Activated CD4-positive, alpha-beta T cell treated with anti-CD3 and anti-CD28 coated beads, Interleukin-2, amount 50 U/mL, for 1 hour (primary cell): ENCODE measurements at places on chromosomes 2 and 18.

- DNase-seq, result no peak
Observed at GRCh38 chr2:186968277-186968676, 119.3 kb upstream of the ZSWIM2 start.

DNA sequence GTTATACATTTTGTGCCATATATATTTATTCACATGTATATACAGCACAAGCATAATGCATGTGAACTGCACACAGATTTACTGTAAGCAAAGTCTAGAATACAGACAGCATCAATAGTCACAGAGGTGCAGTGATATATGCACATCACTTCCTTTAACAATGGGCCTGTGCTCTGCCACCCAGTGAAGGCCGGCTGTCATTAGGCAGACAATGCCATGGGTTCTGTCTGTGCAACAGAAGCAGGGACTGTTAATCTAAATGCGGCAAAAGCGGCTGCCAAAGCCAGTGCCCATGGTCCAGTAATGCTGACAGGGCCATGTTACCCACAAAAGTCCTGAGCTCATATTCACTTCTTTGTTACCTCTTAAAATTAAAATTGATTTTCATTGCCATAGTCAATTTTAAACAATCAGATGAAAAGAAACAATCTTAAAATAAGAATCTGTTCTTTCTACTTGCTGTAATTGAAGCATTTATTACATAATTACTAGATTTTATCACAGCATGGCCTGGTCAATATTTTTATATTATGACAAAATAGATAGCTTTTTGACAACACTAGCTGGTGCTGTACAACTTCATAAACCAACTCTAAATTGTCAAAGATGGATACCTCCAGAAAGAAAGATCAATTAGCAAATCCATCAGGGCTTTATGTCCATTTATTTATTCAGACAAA lies 232.0 kb downstream of the STK39 start:
- DNase-seq, result no peak

DNA sequence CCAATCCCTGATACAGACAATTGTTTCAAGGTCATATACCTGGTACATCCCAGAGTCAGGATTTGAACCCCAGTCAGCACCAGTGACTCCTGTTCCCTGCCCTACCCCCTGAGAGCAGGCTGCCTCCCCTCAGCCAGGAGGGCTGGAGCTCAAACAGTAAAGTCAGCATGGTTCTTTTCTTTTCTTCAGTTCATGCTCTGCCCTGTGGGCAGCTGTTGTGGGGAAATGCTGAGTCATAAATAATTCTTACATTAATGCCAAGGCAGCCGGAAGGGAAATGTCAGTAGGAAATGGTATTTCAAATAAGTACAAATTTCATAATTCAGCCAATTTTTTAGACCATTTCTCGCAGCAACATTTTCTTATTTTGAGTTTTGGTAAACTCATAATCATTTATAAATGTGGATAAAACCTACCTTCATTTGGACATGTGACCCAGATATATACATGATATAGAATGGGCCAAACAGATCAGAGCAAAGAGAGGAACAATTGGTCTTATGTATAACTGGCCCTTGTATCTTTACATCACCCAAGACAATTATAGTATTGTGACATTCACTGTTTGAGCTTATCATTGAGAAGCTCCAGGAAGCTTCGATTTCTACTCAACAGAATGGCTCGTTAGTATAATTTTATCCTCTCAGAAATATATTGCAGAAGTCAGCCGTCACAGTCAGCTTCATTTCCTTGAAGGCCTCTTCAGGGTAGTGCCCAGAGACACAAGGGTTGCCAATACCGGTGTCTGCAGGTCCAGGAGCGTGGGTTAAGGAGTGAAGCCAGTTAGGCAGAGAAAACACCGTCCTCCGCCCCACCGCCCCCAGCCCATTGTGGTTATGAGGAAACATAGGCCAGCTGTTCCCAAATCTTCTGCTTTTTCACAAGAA lies 28.0 kb upstream of the SCYGR1 start:
- DNase-seq, result no peak

GRCh38 chr2:20582600-20583221 lies 68.2 kb downstream of the HS1BP3 start:
- DNase-seq, result no peak

GRCh38 chr2:159449504-159450124 lies 163.1 kb upstream of the WDSUB1 start:
- DNase-seq, result no peak

- DNase-seq, result no peak
Observed at GRCh38 chr2:205358351-205358815, 323.9 kb upstream of the NRP2 start.

DNA sequence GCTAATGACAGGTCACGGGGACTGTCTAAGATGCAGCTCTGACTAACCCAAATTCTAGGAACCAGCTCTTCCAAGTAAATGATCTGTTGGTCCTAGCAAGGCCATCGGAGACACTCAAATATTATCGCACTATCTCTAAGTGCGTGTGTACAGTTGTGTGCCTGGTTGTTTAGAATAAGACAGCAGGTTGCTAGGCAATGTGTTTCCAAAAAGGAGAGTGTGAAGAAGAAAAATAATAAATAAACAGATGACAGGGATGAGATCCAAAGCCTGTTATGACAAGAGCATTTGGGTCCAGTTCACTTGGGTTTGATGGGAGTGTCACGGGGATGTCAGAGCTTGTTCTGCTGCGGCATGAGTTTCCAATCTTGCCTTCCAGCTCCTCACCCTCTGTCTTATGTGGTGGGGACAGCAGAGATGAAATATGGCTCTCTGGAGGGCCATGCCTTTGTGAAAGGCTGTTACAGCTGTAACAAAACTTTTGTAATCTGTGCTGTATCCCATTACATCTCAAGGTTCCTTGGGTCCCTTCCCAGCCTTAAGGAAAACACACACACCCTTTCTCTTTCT lies 127.5 kb upstream of the TNP1 start:
- DNase-seq, result no peak

- DNase-seq, result no peak
Observed at GRCh38 chr2:138059487-138060300, 95.4 kb downstream of the HNMT start.

- DNase-seq, result no peak
Observed at GRCh38 chr18:78108554-78108953, 858.9 kb downstream of the GALR1 start.

GRCh38 chr2:224069172-224069571 lies 30.1 kb upstream of the SERPINE2 start:
- no peak for DNase-seq

DNA sequence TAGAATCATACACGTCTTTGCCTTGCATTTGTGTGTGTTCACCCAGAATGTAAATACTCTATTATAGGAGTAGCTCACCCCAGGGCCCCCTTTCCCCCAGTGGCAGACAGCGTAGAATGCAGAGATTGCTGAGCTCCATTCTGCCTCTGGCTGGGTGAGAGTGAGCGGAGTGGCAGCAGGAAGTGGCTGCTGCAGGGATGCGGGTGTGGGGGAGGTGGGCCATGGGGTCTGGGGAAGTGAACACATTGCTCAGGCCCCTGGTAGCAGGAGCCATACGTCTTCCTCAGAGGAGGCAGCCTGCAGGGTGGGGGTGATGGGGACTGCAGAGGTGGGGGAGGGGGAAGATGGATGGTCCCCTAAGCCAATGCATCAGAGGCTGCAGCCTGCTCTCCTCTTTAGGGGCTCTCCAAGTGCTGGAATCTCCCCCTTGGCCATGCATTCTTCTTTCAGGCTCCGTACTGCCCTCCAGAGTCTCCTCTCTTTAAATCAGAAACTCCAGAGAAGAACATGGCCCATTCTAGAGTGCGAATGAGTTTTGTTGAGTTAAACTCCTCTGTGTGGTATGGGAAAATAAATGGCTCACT lies 72.2 kb downstream of the CELF4 start:
- DNase-seq, result no peak

DNA sequence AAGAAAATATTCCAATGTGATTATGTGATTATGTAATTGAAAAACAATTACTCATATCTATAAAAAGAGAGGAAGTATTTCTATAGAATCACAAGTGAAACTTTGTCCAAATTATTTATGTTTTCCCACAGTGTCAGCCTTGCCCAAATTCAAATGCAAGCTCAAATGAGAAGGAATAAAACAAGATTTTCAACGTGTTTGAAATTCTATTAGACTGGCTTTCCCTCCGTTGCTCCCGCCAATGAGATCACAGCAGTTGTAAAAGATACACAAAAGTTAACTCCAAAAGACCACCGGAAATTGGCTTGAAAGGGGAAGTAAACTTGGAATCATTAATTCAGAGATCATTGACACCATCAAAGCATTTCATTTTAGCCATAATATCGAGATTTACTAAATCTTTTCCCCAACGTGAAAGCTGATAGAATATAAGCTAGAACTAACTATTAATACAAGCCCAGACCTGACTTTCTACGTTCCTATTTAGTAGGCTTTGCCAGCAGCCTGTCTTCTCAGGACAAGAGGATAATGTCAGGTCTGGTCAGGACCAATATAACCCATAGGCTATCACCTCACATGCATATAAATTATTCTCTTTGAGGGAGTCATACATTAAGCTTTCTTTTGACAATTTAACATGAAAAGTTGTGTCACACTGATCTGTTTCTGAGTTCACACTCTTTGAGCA lies 222.6 kb upstream of the CHAC2 start:
- DNase-seq, result no peak

DNA sequence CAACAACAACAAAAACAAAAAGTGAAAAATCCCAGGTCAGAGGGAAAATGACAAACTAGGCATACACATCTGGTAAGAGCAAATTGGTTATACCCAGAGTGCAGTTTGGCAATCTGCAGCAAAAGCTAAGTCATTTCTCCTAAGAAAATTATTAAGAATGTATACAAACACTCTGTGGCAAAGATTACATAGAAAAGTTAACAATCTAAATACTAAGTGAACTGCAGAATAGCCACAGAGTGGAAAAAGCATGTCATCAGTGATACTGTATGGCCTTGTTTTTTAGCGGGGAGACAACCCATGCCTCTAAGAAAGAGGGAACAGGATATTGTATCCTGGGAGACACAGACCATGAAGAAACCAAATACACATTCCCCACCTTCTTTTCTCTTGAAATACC lies 136.0 kb upstream of the ITGB6 start:
- no peak for DNase-seq

DNA sequence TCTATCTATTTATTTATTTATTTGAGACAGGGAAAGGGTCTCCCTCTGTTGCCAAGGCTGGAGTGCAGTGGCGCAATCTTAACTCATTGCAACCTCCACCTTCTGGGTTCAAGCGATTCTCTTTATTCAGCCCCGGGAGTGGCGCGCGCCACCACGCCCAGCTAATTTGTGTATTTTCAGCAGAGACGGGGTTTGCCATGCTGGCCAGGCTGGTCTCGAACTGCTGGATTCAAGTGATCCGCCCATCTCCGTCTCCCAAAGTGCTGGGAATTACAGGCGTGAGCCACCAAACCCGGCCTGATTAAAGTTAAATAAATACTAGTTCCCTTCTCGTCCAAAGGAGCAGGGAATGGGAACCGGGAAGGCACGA lies 4.2 kb upstream of the CTDSP1 start:
- no peak for DNase-seq

- DNase-seq, result no peak
Observed at GRCh38 chr18:29378651-29379136, 1201.8 kb upstream of the CDH2 start.

DNA sequence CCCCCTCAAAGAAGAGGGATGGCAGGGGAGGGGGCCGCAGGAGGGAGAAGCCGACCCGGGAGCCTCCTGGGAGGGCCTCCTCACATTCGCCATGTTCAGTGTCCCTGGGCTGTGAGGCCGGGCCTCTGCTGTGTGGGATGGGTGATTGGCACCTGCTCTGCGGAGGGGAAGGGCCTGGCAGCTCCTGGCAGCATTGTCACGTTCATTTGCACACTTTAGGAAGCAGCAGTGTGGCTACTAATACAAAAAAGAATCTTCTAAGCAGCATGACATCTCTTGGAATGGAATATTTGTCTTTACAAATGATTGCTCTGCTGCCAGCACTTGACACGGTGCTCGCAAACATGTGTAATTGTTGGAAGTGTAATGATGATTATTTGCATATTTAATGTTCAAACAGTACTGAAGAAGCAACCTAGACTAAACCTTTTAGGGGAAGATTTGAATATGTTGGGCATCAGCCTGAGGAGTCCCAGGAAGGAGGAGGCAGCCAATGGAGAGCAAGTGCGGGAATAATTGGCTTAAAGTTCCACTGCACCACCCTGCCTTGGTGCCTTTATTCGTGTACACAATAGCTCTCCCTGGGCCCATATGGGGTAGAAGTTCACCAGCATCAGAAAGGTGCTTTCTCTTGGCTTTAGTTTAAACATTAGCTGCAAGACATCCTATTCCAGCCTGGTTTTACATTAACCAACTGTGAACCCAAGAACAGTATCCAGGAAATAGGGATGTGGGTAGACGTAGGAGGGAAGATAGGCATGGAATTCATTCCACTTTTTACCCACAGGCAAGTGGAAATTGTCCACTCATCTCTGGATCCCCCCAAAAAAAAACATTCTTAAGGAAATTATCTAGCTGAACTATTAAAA lies 404.9 kb downstream of the TMEM182 start:
- DNase-seq, result no peak

GRCh38 chr18:8139891-8140406 lies 469.3 kb upstream of the RAB12 start:
- DNase-seq, result no peak

DNA sequence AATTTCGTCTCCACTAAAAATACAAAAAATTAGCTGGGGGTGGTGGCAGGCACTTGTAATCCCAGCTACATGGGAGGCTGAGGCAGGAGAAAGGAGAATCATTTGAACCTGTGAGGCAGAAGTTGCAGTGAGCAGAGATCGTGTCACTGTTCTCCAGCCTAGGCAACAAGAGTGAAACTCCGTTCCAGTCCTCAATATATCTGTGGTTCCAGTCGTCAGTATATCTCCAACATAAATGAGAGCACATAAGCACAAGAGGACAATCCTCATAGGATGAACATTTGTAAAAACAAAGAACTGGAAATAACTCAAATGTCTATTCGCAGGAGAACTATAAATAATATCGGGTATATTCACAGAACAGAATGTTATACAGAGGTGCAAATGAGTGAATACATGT lies 13.1 kb upstream of the PLEK start:
- no peak for DNase-seq

GRCh38 chr2:8490166-8490721 lies 191.6 kb upstream of the ID2 start:
- DNase-seq, result no peak
